ENCODE measurements at places on chromosomes 6 and 20. TPM values are rescaled to one million over a fixed set of nuclear protein-coding genes. Genes with fewer than 3 reads are reported as not detected.

GRCh38 chr6:16540804-16541752 is 220.2 kb downstream of the ATXN1 start:
- H3K4me1 ChIP-seq: no peaks in the 10 kb centered on the region
- H3K27me3 ChIP-seq: no peaks in the 10 kb centered on the region
- H3K36me3 ChIP-seq: no peaks in the 10 kb centered on the region
- DNase-seq: no peak
- no peak overlapping the region for H3K27ac ChIP-seq

DNA sequence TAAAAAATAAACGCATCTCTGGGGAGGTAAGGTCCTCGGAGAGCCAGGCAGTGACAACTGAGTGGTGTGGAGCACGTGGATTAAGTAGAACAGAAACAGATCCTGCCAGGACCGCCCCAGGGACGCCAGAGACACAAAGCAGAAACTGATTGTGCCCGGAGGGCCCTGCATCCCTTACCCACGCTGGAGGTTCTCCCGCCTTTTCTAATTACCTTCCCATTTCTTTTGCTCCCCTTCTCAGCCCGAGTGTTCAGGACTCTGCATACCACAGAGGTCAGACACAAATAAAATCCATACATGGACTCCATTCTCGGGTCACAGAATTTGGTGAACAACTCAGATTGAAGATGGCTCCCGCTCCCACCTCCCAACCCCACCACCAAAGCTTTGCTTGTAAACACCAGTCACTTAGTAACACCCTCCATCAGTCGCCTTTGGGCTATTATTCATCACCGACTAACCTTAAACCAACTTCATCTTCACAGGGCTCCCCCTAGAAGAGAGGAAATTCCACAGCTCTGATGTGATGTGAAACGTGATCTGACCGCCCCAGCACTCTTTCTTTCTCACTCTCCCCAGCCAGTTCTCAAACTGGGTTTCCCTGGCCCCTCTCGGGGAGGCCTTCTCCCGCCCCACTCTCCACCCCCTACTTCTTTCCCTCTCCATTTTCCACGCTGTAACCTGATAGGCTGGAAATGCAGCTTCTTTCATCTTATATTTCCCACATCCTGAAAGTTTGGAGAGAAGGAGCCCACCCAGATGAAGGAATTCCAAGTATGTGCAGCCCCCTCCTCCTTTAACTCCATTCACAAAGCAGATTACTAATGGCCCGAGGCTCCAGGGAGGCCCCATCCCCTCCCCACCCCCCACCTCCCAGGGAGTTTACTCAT is 32.5 kb upstream of the PIM1 start:
- no peaks in the 10 kb centered on the region for H3K36me3 ChIP-seq
- no peaks in the 10 kb centered on the region for H3K27me3 ChIP-seq
- DNase-seq: peak; percentile 98
- H3K27ac ChIP-seq: peak overlapping the region; percentile 99

Gene HLA-DQB2
- not detected for total RNA-seq

DNA sequence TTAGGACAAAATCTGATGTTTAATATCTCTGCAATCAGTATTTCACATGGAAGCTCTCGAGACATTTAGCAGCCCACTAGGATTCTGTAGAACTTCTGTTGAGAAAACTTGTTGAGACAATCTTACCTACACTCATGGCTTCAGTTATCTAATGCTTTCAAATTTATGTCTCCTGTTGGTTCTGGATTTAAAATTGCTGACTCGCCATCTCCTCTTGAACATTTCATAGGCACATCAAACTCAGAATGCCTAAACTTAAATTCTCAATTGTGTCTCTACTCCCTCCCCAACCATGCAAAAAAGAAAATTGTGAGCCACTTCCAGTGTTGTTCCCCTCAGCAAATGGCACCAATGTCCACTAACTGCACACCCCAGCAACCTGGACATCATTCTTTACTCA is 142.5 kb upstream of the AHI1 start:
- no peak overlapping the region for H3K27ac ChIP-seq
- no peak overlapping the region for H3K4me3 ChIP-seq
- no peaks in the 10 kb centered on the region for H3K36me3 ChIP-seq
- H3K27me3 ChIP-seq: no peaks in the 10 kb centered on the region

DNA sequence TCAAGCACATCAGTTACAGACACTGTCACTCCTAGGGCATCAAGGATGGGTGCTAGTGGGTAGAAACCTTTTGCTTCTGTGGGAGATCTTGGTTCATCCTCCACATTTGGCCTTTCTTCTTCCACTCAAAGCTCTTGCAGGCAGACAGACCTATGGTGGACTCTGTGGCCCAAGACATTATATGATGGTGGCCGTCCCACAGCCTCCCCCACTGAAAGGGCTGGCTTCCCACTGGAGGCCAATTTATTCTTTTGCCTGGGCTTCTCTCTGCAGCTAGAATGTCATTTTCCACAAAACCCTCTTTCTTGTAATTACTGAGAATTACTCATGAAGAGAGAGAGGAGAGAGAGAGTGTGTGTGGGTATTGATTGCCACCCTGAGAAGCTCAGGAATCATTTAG is 43.8 kb downstream of the CD40 start:
- no peaks in the 10 kb centered on the region for H3K36me3 ChIP-seq
- H3K27ac ChIP-seq: no peak overlapping the region
- no peaks in the 10 kb centered on the region for H3K4me1 ChIP-seq
- H3K27me3 ChIP-seq: peaks cover 86% of the 10 kb centered on the region

Gene IGF2R
- 31.5 TPM for total RNA-seq

Gene TRIM10
- not detected for total RNA-seq

GRCh38 chr20:25859649-25860530 is 163.2 kb upstream of the ZNF337 start:
- H3K36me3 ChIP-seq: no peaks in the 10 kb centered on the region
- H3K4me1 ChIP-seq: peaks cover 21% of the 10 kb centered on the region
- peaks cover 9% of the 10 kb centered on the region for H3K27me3 ChIP-seq

All from PC-3 (cell line).